ENCODE measurements at places on chromosomes 5 and 9.

- DNase-seq: no peak
These were observed 203.9 kb downstream of the PCSK1 start for GRCh38 chr5:96229188-96229587.

DNA sequence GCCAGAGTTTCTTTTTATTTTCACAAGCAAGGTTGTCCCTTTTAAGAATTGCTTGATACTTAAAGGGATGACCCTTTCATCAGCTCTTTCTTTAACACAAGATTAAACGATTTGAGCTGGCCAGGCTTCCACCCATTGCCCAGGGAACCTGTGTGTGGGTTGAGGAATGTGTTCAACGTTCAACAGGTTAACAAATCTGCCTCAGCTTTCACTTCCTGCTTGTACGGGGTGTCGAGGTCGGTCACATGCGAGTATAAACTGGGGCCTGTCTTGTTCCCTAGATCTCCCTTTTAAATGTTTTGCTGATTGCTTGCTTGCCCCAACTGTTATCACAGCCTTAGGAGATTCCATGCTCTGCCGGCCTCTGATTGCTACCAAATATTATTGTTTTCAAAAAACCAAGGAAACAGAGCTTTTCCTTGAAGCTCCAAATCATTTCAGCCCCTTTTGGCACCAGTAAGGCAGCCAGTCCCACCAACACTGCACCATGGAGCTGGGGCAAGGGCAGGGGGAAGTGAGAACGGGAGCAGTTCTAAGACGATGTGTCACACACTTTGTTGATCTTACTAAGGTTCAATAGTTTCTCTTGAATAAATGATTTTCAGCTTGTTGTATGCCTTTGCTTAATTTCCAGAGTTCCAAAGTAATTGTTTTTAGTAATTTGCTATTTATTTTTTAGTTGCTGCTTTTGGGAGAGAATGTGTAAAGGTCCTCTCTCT, 10.7 kb upstream of the CLK4 start:
- no peak for DNase-seq

- DNase-seq: no peak
These were observed 2.6 kb upstream of the PLAA start for GRCh38 chr9:26949637-26950069.

DNA sequence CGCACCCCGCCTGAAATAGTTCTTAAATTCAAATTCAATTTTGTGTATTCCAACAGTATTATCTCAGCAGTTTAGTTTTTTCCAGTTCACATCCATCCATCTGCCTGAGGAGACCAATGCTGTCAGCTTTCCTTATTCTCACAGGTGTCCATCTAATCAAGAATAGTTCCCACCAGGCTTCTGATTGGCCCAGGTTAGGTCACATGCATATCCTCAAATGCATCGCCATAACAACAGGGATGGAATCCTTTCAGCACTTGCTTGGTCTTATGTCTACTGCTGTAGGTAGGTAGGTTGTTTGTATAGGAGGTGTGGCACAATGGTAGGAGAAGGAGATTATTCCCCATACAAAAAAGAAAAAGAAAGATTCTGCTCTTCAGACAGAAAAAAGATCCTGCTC, 91.2 kb downstream of the UBE2R2 start:
- no peak for DNase-seq

- DNase-seq: no peak
These were observed 18.1 kb downstream of the LIX1 start for GRCh38 chr5:97124335-97124734.

DNA sequence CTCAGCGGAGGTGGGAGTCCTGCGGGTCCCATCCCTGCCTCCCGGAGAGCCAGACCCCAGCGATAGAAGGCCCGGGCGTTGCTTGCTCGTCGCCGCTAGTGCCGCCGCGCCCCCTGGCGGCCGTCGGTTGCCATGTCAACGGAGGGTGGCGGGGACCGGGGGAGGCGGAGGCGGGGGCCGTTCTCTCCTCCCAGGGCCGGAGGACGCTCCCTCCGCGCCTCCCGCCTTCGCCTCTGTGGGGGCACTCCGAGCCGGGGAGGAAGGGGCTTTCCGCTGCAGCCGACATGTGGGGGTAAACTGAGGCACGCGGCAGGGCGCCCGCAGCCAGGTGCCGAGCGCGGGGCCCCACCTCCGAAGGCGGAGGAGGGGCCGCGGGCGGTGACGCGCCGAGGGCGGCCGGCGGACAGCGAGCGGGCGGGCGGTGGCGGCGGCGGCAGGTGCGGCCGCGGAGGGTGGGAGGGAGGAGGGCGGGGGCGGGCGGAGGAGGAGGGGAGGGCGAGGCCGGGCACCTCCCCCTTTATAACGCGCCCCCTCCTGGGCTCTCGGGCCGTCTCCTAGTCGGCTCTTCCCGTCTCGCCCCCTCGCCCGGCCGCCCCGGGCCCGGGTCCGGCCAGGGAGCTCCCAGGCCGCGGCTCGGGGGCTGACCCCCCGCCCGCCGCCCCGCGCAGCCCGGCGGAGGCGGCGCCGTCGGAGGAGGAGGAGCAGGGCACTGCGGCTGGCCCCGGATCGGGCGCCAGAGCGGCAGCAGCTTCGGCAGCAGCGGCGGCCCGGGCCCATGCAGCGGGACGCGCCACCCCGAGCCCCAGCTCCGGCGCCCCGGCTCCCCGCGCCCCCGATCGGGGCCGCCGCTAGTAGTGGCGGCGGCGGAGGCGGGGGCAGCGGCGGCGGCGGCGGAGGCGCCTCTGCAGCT, 556 bp upstream of the CDK9 start:
- peak; percentile 84 for DNase-seq

DNA sequence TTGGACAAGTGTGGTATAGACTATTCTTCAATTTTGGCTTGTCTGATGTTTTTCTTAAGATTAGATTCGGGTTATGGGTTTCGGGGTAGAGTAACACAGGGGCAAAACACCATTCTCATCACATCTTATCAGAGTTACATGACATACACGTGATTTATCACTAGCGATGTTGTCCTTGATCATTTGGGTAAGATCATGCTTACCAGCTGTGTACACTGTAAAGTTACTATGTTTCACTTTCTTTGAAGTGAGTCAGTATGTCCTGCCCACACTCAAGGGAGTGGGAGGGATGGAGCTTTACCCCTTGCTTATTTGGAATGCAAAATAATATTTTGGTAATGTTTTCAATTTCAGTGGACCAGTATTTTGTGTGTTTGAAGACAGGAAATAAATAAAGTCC, 101.8 kb upstream of the TAF11L2 start:
- DNase-seq: no peak

- DNase-seq: no peak
These were observed 46.5 kb upstream of the GDNF start for GRCh38 chr5:37886242-37886905.

DNA sequence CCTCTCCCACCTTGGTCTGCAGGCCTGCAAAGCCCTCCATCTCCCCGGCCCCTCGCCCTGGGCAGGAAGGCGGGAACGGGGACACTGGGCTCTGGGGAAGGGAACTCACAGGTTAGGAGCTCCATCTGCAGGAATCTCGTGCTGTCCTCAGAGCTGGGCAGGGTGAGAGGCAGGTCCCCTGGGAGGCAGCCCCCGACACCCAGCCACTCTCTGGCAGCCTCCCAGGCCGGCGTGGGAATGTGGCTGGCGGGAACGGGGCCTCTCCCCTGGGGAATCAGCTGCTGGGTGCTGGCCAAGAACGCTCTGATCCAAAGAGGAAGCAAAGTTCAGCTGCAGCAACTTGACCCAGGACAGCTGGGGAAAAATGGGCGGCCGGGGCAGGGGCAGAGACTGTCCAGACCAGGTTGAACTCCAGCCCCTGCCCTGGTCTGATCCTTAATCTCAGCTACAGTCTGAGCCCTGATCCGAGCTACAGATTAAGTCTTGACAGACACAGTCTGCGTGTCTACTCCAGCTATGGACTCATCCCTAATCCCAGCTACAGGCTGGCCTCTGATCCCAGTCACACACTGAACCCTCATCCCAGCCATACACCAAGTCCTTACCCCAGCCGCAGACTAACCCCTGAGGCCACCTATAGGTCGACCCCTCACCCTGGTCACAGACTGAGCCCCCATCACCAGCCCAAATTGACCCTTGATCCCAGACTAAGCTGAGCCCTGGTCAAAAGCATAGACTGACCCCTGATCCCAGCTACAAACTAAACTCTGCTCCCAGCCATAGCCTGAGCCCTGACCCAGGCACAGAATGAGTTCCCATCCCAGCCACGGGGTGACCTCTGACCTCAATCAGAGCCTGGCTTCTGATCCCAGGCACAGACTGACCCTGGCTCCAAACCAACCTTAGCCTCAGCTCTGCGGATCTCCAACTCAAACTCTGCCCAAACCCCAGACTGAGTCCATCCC, 37.3 kb upstream of the EGFL7 start:
- DNase-seq: peak; percentile 43

- DNase-seq: no peak
These were observed 84.4 kb upstream of the RAD23B start for GRCh38 chr9:107198718-107199117.

DNA sequence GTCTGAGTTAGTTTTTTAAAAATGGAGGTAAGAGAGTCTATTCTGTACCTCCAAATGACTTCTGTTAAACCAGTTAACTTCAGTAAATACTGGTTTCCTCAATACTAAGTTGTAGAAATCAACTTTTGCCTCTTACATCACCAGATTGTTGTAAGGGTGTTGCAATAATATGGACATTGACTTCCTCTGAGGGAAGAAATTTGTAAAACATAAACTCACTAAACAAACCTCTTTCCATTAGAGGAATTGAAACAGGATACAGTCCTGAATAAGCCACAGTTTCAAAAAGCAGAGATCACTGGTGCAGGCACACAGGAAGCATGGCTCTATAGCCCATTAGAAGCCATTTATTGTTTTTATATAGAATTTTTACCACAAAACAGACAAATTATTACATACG, 32.7 kb upstream of the SLCO6A1 start:
- no peak for DNase-seq

- no peak for DNase-seq
These were observed 1953.1 kb upstream of the CDH6 start for GRCh38 chr5:29240379-29240778.

DNA sequence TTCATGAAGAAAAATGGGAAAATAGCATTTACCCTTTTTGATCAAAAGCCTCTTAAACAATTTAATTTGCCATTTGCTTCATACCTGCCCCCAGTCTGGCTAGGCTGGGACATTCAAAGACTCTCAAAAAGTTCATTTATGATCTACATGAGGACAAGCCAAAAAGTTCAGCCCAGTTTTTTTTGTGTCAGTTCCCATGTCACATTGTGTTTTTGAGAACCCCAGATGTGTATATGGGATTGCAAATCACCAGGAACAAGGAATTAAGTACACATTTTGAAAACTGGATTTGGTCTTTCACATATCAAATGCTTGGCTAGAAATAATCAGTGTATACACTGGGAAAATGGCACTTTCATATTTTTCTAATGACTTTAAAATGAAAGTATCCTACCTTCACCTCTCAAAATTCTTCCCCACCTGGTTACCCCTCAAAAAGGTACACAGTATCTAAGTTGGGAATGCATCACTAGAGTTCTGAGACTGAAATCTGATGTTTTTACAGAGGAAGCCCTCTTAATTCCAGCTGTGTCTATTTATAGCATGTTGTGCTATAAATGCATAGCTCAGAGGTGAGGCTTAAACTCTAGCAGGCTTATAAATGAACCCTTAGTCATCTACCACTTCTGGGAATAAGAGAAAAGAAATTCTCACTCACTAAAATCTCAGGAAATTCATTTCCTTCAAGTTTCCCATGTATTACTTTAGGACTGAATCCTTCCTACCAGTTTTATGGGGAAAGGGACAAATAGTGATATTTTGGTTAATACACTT, 9.3 kb downstream of the STOM start:
- DNase-seq: peak; percentile 90

DNA sequence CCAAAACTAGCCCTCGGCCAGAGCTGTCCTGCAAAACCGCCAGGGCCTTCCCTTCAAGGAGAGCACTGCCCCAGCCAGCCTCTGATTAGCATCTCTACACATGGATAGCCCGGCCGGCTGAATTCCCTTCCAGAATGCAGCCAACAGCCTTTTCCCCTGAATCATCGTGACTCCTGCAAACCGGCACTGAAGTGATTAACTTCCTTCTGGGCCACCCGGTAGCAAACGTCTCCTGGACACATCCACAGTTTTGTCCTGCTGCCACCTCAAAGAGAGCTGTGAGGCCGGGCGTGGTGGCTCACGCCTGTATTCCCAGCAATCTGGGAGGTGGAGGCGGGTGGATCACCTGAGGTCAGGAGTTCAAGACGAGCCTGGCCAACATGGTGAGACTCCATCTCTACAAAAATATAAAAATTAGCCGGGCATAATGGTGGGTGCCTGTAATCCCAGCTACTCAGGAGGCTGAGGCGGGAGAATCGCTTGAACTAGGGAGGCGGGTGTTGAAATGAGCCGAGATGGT, 21.1 kb upstream of the EEIG1 start:
- DNase-seq: peak; percentile 77

DNA sequence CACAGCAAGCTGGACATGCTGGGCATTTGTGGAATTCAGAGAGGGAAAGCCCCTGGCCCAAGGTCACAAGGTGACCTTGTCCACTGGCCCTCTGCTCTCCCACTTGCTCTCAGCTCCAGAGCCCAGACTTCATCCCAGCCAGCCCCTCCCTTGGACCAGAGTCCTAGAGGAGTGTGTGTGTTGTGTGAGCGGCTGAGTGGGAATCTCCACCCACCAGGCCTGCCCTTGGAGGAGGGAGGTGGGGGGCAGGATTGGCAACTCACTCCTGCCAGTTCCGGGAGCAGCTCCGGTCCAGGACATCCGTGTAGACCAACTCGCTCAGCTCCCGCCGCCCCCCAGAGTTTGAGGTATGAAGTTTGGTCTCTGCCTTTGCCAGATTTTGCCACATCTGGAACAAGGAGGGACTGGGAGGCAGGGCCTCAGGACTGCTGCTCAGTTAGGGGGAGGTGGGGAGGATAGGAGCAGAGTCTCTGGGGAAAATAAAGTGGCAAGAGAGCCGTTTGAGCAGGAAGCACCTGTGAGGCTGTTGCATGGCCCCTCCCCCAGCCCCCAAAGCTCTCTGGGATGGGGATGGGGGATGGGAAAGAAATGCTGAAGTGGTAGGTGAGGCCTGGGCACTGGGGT, 1.4 kb downstream of the MZB1 start:
- DNase-seq: no peak

DNA sequence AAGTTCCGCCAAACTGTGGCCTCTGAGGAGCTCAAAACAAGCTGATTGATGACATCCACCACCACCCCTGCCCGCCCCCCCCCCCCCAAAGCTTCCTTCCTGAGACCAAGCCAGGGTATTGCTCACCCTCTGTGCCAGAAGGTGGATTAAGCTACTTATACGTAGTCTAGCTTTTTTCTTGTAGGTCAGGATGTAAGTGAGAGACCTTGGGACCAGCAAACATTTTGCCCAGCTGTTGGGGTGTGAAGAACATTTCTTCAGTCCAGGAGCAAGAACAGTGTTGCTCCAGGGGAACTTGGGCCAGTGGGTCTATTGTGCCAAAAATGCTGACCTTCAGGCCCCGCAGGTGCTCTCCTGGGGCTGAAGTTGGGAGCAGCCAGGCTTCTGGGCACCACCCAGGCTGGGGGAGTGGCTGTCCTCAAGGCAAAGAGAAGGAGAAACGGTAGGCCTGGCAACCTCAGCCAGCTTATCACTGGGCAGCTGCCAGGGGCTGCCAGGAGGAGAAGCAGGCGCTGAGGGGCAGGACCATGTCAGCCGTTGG, 18.0 kb downstream of the NEURL1B start:
- no peak for DNase-seq

Measured in astrocyte of the spinal cord (primary cell).